ENCODE measurements at places on chromosomes 12 and 14.

- no peak for DNase-seq
Measured at GRCh38 chr14:69605738-69606137, 5.7 kb upstream of the SUSD6 start.

GRCh38 chr12:111964935-111965334 is 48.0 kb downstream of the TMEM116 start:
- no peak for DNase-seq

DNA sequence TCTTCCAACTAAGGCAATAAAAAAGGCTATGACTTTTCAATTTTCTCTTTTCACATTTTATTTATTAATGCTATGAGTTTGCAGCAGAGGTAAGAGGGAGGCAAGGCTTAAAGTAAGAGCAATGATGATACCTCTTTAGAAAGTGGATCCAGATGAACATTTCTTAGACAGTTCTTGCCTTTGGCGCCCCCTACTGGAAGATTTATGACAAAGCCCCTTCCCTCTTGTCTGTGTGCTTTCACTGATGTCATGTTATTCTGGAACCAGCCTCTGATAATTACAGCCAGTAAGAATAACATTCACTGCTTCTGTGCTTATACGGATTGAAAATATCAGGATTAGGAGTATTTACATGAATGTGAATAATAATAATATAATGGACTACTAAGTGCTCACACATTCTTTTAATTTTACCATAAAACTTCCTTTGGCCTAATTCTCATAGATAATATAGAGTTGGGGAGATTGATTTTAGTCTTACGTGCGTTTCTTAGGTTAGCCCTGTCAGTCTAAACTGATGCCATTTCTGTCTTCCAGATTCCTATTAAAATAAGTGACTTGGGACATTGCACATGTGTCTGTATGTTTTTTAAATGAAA is 1929.9 kb upstream of the SEL1L start:
- DNase-seq = peak; percentile 5

GRCh38 chr12:65155784-65156183 is 13.6 kb upstream of the LEMD3 start:
- DNase-seq = no peak

DNA sequence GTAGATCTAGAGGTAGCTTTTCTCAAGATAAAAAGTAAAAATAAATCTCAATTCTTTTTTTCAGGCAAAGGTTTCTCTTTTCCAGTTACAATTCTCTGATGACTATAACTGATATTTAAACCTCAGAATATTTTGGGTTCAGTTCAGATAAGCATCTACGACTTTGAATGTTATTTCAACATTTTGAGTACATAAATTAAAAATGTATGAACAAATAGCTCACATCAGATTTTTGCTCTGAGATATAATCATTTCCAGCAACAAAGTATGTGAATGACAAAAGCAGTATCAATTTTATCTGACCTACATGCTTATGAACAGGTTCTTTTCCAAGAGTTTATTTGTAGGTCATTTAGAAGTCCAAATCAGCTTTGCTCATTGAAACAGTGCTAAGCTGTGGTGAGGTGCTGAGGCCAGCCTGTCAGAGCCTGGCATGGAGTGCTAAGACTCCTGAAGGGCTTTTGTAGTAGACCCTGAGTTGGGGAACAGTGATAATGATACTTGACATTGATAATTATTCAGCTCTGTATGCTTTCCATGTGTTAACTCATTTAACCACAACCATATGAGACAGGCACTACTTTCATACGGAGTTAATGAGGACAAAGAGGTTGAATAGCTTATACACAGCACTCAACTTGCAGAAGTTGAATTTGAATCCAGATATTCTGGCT is 205.0 kb upstream of the DCN start:
- DNase-seq = no peak

DNA sequence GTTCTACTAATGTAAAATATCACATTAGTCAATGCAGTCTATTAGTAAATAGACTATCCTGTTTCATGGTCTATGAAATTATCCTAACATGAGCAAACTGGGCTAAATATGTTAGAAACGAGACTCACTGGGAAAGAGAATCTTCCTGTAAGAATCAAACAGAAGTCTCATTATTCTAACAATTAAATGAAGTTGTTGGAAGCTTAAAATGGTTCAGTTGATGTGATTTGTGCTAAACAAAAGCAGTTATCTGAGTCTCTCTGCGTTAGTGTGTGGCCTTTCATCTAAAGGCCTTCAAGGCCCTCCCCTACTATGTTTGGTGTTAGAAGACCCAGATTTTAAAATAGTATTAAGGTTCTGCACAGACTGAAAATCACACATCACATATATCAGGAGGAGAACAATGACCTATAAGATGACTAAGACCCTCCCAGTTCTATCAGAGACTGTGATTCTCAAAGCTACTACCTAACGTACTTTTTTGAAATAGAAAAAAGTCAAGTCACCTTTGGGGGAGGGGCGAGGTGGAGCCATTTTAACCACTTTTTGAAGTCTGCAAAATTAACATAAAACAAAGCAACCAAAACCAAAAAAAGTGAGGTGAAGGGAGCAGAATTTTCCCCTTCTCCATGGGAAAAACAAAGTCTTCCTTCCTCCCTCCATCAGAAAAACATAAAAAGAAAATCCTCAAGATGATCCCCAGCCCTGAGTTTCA is 82.3 kb downstream of the DENND5B start:
- DNase-seq = no peak

DNA sequence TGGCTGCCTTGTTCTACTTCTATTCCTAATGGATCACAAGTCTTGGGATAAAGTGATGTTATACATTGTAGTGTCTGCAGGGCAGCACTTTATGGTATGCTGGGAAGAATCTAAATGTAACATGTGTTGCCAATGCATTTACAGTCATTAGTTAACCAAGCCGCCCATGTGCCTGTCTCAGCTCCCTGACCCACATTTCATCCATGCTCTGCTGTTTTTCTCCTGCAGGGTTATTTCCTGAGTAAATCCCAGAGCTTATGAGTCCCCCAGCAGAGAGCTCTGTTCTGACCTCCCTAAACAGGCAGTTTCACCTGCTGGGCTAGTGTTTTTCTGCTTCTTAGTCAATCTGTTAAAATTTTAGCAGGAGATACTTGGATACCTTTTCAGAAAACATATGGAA is 4.4 kb upstream of the TMTC2 start:
- DNase-seq = no peak

- peak; percentile 20 for DNase-seq
Measured at GRCh38 chr12:105705765-105706164, 375.3 kb downstream of the C12orf75 start.

DNA sequence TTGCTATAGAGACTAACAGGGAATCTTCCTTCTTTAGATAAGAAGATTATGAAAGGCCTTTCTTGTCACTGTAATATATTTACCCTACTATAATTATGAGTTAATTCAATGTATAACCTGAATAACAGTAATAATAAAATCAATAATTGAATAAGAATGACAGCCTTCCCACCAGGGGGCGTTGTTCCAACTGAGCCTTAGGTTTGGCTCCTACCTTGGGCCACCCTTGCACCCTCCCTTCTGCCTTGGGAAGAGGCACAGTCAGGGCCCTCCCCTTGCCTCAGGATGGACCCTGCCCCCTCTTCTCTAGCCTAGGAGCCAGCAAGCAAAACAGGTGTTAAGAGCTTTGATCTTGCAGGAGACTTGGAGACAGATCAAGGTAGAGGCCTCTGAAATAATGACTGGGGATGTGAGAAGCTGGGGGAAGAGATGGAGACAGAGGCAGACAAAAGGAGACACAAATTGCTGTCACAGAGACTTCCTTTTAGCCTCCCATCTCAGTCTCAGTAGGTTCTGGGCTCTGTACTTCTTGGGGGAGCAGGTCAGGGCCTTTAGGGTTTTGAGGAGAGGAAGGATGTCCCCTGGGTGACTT is 40.1 kb upstream of the CISTR start:
- no peak for DNase-seq

DNA sequence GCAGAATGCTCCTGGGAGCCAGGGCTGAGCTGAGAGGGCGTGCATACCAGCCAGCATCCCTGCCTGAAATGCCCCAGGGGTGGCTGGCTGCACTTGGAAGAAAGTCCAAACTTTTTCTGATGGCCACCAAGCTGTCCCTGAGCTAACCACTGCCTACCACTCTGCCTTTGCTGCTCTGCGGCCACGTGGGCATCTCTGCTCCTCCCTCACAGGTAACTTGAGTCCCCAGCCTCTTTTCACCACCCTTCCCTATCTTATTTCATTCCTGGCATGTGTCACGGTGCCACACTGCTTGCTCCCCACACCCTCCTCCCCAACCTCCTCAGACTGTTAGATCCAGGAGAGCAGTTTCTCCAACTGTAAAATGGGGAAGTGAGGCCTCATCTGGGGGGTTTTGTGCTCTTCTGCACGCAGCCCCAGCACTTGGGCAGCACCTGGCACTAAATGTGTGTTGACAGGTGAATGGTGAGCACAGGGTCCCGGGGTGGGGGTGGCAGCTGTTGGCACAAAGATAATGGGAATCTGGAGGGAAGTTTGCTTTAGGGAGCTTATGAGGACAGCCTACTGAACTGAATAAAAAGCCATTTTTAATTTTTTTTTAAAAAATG is 113.0 kb downstream of the GLT1D1 start:
- no peak for DNase-seq

- DNase-seq = peak; percentile 8
Measured at GRCh38 chr12:54159140-54159539, 29.6 kb downstream of the SMUG1 start.

GRCh38 chr12:100927826-100928225 is 133.2 kb downstream of the ANO4 start:
- no peak for DNase-seq

DNA sequence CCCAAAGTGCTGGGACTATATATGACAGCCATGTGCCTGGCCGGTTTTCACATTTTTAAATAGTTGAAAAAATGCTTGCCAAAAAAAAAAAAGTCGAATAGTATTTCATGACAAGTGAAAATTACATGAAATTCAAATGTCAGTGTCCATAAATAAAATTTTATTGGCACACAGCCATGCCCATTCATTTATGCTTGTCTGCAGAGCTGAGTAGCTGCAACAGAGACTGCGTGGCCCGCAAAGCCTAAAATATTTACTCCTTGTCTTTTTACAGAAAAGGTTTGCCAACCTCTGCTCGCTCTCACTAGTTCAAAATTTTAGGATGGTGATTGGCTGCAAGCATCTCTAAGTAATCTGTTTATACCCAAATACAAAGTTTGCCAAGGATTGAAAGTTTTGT is 49.2 kb downstream of the TESC start:
- no peak for DNase-seq

- DNase-seq = no peak
Measured at GRCh38 chr12:26791301-26791791, 41.6 kb downstream of the ITPR2 start.

DNA sequence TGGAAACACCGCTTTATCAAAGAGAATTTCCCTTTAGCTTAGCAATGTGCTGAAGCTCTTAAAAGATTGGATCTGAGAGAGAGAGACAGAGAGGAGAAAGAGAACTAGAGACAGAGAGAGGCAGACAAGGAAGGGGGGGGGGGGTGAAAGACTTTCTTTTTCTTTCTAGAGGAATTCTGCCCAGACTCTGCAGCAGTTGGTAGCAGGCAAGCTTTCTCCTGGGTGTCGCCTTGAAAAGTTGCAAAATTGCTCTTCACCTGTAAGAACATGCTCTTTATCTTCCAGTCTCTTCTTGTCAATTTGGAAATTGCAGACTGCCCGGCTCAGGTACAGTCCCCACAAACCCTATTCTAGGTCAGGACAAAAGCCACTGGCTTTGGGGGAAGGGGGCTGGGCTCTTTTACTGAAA is 2.9 kb upstream of the OTX2 start:
- no peak for DNase-seq

DNA sequence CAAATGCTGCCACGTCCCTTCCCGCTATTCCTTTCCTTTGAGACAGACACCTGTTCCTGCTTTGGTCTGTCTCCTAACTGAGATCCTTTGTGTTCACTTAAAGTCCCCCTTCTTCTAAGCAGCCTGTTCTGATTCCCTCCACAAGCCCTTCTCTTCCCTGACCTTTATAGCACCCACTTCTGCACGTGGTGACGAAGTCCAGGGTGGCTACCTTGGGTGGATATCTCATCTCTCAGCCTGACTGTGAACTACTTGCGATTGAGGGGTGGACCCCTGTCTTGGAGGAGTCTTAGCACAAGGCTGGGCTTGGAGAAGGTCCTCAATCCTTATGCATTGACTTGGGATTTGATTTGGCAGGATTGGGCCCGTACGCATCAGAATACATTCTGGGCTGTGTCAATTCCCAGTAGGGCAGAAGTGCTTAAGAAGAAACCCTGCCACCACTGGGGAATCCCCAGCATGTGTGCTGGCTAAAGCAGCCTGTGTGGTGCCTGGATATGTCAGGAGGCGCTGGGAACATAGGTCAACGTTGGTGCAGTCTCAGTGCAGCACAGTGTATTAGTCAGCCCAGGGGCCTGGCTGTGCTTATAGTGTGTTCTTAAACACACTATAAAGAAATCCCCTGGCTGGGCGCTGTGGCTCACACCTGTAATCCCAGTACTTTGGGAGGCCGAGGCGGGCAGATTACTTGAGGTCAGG is 23.6 kb downstream of the KRT80 start:
- no peak for DNase-seq

GRCh38 chr12:482061-482460 is 22.3 kb downstream of the B4GALNT3 start:
- DNase-seq = no peak

- DNase-seq = no peak
Measured at GRCh38 chr14:96926001-96926400, 128.8 kb downstream of the VRK1 start.

DNA sequence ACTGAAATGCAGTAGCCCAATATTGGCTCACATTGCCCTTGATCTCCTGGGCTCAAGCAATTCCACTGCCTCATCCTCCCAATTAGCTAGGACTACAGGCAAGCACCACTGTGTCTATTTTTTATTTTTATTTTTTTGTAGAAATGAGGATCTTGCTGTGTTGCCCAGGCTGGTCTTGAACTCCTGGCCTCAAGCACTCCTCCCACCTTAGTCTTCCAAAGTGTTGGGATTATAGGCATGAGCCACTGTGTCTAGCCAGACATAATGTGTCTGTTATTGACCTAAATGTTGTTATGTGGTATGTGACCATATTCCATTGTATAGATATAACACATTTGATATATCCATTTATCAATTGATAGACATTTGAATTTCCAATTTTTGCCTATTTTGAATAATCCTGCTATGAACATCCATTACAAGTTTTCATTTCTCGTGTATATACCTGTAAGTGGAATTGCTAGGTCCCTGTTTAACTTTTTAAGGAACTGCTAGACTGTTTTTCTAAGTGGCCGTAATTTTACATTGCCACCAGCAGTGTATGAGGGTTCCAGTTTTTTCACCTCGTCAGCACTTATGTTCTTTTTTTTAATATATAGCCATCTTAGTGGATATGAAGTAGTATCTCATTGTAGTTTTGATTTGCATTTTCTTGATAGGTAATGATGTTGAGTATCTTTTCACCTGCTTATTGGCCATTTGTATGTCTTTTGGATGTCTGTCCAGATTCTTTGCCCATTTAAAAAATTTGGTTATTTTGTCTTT is 9.4 kb downstream of the USP15 start:
- no peak for DNase-seq
